ENCODE measurements at places on chromosomes 13 and 19.
A peak's percentile ranks its signal among the peaks of the same experiment; 100 is the strongest.

DNA sequence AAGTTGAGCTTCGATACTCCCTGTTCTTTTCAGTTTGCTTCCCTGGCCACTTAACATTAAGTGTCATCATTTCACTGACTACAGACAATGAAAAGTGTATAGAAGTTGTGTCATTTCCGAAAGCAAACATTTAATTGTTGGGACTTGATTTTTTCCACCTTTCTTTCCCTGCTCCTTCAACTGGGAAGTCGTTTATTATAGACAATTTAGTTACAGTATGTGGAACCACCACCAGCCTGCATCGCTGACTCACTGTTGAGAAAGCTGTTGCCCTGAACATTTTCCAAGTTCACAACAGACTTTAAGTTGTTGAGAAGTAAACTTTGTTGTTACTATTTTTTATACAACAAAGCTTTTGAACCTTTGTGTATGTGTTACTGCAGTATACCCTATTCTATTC, 788.4 kb upstream of the PRR20A start:
- no peak for DNase-seq

GRCh38 chr19:1782521-1782920, 29.2 kb downstream of the ONECUT3 start:
- no peak for DNase-seq

- no peak for DNase-seq
These were observed 8.9 kb downstream of the ETHE1 start for GRCh38 chr19:43518051-43518450.

DNA sequence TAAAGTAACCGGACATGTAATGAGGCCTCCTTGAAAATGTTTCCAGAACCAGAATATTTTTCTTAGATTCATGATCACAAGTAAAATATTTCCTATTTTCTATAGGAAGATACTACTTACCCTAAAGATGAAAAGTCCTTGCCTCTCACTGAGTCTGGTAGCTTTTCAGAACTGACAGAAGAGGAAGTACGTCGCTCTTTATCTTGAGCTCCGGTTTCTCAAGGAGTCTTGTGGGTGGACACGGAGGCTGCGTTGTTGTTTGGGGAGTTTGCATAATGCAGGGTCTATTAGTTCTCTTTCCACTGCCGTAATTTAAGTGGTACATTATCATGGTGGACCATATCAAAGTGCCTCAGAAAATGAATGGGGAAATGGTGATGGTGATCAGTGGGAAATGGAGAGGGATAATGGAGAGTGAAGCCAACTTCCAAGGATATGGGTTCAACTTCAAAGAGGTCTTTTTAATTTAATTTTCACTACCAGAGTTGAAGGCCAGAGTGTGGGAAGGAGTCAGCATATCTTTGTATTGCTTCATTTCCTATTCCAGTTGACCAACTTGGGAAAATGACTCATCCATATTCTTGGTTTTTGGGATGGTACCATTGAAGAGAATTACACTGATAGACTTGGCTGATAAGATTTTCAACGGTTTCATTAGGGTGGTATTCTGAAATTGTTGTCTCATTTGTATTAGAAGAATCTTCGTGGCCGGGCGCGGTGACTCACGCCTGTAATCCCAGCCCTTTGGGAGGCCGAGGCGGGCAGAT, 23.4 kb downstream of the MBD3L2B start:
- DNase-seq: no peak

GRCh38 chr13:31150315-31150985, 11.3 kb downstream of the HSPH1 start:
- DNase-seq: no peak

DNA sequence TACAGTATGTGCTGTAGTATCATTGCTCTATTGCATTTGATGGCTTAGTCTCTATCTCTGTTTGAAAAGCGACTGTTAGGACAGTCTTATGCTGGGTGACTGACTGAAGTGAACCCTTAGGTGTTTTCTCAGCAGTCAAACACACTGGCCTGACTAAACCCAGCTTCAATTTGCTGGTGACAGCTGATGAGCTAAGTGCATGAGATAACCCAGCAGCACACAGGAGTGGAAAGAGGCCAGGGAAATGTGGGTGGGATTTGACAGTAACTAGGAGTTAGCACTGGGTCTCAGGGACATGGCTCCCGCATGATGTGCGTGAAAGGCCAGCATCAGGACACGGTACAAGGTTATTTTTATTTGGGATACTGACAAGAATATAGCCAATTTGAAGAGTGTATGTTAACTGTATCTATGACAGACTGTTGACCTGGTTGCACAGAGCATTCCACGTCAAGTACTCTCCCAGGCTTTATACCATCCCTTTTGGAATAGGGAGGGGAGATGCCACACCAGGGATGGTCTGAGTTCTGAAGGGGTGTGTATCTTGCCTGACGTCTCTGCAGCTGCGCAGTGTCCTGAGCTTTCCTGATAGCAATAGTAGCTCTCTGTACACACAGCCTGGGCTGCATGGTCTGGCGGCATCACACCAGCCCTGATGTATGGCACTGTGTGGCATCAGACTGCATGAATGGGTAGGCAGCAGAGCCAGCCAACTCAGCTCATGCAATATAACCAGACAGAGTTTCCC, 144.8 kb downstream of the FLT1 start:
- DNase-seq: no peak

DNA sequence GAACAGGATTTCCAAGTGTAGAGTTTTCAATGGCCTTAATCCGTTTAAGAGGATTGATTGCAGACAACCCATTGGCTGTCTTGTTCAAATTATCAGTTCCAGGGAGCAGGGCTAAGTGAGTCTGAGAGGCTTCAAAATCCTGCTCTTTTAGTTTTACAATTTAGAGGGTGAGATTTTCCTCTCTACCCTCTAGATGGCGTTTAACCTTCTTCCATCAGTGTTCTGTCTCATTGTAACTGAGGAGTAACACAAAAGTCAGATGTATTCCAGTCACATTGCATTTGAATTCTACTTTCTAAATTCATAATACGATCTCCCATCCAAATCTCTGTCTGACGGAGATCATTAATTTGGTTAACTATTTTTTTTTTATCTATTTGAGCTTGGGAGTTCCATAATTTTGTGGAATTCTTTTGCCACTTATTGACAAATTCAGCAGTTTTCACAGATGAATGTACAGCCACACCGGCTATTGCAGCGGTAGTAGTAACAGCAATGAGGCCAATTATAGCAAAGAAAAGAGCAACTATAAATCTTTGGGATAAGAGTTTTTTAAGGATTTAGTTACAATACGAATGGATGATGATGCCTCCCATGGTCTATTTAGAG, 7.8 kb upstream of the C19orf84 start:
- DNase-seq: no peak

GRCh38 chr19:52369559-52370340, at the start of gene ZNF880:
Gene ZNF880, plus strand, starts transcription at chr19:52369923. Its CDS starts 43 bp downstream, at chr19:52369966.
- DNase-seq: peak; percentile 90

GRCh38 chr13:93398167-93399035, 171.8 kb downstream of the GPC6 start:
- DNase-seq: no peak
